ENCODE measurements at places on chromosomes 2 and 18.

DNA sequence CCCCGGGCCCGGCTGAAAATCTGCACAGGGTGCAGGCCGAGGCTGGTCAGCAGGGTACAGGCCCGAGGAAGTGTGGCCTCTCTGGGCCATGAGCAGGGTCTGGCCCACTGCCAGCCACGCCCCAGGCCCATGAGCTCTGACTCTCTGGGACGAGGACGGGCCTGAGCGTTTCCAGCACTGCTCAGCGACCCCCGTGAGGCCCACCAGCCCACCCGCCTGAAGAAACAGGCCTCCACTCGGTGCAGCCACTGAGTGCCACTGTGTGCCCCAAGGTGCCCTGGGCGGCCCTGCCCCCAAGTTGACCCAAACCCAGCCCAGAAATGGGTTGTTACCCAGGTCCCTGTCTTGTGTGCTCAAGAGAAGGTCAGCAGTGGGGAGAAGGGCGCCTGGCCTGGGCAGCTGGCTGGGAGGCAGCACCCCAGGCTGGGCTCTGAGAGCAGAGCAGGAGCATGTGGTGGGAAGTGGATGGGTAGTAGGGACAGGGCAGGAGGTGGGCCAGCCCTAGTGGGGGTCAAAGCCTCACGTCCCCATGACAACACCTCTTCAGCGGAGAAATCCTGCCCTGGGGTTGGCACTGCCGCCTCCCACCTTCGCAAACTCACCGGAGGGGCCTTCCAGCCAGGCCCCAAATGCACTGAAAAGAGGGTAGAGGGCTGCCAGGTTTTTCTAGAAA lies 2.1 kb upstream of the SNED1 start:
- DNase-seq: no peak

GRCh38 chr2:220506466-220506865 lies 879.0 kb downstream of the SLC4A3 start:
- no peak for DNase-seq

GRCh38 chr2:76826691-76827090 lies 695.5 kb downstream of the LRRTM4 start:
- no peak for DNase-seq

GRCh38 chr2:235041221-235041917 lies 89.6 kb downstream of the SH3BP4 start:
- DNase-seq: no peak

- no peak for DNase-seq
Measured at GRCh38 chr2:165871025-165871424, 77.0 kb upstream of the GALNT3 start.

Measured in stimulated activated CD4-positive, alpha-beta T cell treated with anti-CD3 and anti-CD28 coated beads, TNF-alpha, amount 100 ng/mL, for 24 hours (primary cell).